Amniotic stem cell (primary cell): ENCODE measurements at places on chromosomes 11 and 22.
A peak's percentile ranks its signal among the peaks of the same experiment; 100 is the strongest.

GRCh38 chr11:7974668-7975067, 9.4 kb upstream of the NLRP10 start:
- no peak for DNase-seq

DNA sequence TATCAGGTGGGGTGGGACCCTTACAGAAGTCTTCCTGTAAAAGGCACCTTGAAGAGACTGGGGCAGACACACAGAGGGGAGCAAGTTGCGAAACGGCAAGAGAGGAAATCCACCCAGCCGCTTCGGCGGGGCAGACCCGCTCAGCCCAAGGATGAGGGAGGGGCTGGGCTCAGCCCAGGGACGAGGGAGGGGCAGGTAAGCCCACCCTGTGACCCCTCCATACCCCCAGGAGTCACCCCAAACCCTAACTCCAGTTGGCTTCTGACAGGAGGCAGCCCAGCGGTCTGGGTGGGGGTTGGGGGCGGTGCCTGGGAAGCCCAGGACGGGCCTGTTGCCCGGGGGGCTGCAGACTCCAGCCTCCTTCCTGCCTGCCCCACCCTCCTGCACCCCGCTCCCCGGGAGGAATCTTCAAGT, 965 bp downstream of the OSBPL5 start:
- no peak for DNase-seq

DNA sequence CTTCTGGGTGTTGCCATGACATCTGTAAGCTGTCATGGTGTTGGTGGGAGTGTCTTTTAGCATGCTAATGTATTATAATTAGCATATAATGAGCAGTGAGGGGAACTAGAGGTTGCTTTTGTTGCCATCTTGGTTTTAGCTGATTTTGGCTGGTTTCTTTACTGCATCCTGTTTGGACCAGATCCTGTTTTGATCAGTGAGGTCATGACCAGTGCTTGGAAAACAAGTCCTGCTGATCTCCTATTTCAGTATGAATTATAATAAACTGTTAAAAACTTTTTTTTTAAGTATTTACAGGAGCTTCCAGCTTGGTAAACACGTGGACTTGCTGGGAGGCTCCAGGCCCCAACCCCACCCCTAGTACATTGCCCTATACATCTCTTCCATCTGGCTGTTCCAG, 30.5 kb upstream of the P4HA3 start:
- no peak for DNase-seq

DNA sequence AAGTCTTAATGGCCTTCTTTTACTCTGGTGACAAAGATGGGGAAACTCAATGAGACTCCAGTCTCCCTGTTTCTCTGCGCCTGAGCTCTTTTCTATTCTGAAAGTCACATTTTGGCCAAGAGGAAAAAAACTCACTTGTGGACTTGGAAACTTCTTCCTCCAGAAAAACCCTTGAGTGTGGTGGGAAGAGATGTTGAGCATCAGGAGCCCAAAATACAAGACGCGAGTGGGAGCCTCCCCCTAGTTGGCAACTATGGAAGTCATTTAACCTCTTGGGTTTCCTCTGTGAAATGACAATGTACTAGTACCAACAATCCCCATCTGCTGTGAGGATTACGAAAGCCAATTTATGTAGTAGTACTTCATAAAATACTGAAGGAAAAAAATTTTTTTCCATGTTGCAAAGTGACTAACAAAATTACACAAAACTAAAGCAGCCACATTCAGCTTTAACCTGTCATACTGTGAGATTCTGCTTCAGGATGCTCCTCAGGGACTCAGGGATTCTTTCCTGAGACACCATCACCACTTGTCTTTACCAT, 524 bp upstream of the SLC25A17 start:
- DNase-seq = peak; percentile 17

GRCh38 chr11:122779047-122779629, 59.2 kb upstream of the CRTAM start:
- no peak for DNase-seq

DNA sequence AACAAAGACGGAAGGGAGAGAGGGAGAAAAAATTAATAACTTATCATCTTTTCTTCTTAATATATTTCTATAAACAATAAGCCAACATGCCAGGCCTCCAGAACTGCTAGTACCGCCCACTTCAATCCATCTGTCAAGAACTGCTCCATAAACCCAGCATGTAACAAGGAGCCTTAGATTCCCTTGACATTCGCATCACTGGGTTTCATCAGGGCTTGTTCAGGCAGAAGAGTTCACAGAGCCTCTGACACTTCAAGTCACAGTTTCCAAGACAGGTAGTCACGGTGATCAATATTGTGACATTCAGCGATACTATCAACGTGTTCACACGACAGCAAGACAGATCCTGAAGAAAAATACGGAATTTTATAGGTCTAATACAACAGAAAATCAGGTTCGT, 61.7 kb downstream of the LARGE2 start:
- no peak for DNase-seq

- DNase-seq = no peak
Measured at GRCh38 chr11:61635787-61636186, 44.4 kb upstream of the DAGLA start.

- DNase-seq = no peak
Measured at GRCh38 chr11:44622721-44623258, 57.3 kb downstream of the CD82 start.

DNA sequence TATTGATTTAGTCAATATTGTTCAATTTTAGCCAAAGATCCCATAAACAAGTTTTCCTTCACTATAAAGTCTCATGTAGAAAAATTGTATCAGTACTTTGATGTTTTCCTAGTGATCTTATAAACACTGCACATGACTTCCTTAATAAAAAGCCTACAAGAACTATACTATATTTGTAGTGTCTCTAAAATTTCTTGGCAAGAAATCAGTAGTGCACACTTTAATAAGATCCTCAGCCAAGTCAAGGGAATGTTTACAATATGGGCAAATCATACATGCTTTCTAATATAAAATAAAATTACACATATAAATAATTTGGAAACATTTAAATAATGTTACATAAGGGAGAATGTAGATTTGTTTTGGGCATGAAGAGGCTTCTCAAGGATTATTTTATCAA, 203.0 kb upstream of the CCDC179 start:
- DNase-seq = no peak

- DNase-seq = no peak
Measured at GRCh38 chr22:35306350-35306967, 6.8 kb downstream of the TOM1 start.

DNA sequence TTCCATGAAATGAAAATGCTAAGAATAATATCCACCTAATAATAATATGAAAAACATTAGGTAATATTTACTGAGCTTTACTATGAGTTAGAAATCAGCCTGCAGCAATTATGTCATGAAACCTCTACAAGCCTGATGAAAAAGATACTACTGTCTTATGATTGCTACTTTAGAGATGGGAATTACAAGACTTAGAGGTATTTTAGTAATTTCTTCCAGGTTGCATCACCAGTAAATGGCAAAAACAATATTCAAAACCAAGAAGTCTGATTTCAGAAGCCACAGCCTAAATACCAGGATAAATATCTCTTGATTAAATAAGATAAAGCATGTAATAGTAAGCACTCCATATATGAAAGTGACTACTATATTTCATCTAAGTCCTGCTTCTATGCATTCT, 13.8 kb downstream of the OR5B21 start:
- no peak for DNase-seq

- DNase-seq = no peak
Measured at GRCh38 chr11:37468344-37468743, 870.3 kb upstream of the RAG2 start.

DNA sequence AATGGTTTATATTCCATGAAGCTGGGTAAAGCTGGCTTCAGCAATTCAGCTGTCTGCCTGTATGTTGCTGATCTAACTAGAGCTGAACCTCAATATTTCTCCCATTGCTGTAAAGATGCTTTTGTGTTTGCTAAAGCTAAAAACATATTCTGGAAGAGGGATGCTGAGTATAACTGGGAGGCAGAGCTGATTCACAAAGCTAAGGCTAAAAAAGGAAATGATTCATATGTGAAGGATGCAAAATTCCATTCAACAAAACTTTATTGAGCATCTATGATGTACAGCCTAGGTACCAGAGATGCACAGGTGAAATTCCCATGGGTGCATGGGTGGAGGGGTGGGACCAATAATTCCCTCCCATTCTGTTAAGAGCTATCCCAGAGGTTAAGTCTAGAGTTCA, 193.9 kb downstream of the KIF18A start:
- DNase-seq = no peak

DNA sequence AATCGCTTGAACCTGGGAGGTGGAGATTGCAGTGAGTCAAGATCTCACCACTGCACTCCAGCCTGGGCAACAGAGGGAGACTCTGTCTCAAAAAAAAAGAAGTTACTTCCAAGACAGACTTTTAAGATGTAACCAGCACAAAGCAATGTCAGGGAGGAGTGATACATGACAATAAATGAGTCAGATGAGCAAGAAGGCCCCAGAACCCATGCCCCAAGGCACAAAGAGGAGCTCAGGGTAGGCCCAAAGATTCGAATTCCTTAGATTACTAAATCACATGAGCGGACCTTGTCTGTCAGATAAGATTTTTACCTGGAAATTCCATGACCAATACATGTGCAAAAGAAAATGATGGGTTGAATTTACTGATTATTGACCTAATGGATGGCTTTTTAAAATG, 10.5 kb upstream of the JHY start:
- no peak for DNase-seq

GRCh38 chr22:24133187-24133965, 47.9 kb upstream of the SUSD2 start:
- DNase-seq = no peak

- DNase-seq = no peak
Measured at GRCh38 chr11:2792381-2793250, 92.8 kb upstream of the KCNQ1OT1 start.

DNA sequence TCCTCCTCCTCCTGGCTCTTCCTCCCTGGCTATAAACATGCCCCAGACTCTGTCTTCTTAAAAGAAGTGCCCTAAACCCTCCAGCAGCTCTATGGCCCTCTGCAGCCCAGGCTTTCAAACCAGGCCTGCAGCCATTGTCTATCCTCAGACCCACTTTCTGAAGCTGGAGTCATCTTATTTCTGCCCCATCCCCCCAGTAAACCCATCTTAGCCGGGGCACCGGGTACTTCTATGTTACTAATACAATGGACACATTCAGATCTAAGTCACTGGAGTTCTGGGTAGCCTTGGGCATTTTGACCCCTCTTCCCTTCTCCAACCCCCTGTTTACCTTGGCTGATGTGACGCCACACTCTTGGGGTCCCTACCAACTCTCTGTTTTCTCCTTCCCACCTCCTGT, 29.7 kb upstream of the CACNG2 start:
- DNase-seq = no peak

GRCh38 chr11:75277211-75277805, 36.7 kb downstream of the TPBGL start:
- DNase-seq = no peak

DNA sequence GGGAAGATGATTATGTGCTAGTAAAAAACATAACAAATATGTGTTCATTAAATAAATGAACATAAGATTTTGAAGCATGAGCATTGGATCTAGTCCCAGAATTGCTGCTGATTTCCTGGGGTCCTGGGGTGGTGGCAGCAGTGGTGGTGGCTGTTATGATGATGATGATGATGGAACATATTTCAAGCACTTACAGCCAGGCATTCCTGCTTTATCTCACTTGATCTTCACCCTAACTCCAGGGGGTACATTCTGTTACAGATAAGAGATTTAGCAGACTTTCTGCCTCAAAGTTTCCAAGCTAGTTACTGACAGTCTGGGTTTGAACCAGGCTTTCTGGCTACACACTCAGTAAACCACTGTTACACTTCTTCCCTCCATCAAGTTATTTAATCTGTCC, 5.2 kb downstream of the TRAPPC4 start:
- DNase-seq = no peak

GRCh38 chr22:20725987-20726558, 47.8 kb upstream of the SERPIND1 start:
- no peak for DNase-seq

- no peak for DNase-seq
Measured at GRCh38 chr11:130190371-130190881, 30.8 kb downstream of the ST14 start.

DNA sequence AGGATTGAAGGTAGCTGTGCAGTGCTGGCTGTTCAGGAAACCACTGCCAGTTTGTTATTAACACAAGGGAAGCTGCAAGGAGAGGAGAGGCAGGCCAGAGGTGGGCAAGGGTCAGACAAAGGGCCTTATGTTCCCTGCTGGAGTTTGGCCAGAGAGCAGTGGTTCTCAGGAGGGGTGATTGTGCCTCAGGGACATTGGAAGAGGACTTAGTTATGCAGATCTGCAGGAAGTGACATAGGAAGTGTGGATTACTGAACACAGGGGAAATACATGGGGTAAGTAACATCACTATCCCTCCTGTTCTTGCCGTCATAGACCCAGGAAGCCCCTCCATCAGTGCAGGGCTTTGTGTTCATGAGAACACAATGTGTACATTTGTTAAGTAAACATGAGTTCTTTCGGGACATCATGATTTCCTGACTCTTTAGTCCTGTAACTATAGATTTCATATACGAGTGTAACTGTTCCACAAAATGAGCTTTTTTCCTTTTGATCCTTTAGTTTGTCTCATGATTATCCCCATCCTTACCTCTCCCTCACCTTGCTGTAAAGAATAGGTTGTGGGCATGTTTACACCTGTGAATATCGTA, 5.9 kb downstream of the SRRD start:
- DNase-seq = no peak

GRCh38 chr11:128709402-128709801, 15.5 kb downstream of the FLI1 start:
- DNase-seq = no peak

DNA sequence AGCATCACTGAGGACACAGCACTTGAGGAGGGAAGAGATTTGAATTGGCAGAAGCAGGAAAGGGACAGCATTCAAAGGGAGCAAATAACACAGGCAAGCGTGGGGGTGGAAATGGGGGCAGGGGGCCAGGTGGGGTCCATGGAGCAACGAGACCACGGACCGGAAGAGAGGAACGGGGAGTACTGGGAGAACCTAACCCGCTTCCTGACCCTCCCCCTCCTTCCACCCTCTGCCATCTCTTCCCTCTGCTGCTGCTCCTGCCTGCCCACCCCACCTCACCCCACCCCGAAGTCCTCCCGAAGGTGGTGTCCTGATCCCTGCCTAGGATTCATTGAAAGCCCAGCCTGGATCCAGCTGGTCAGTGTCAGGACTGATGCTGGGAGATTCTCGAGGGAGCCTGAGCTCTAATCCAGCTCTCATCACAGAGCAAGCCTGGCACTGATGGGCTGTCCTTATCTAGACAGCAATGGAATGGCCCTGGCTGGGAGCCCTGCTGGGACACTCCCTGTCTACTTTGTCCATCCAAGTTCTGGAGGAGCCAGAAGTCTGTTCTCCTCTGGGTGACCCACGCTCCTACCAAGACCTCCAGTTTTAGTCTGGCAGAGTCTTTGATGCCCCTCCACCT, 105.0 kb downstream of the TRIM29 start:
- DNase-seq = no peak

DNA sequence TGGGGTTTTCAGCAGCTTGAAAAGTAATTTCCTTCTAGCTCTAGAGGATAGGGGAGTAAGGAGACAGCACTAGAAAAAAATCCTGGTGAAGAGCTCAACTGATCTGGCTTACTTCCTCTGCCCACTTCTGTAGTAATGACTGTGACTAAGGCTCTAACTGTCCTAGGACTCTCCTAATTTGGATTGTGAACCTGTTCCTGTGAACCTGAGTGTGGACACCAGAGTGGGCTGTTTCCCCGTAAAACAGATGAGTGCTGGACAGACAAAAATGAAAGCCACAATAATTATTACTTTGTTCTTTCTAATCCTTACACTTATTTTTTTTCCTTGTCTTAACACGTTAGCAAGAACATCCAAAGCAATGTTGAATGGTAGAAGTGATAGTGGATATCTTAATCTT, 154.1 kb downstream of the AASDHPPT start:
- DNase-seq = no peak
